DMS53 (cell line): ENCODE measurements at places on chromosomes 11 and 22.
A peak's percentile ranks its signal among the peaks of the same experiment; 100 is the strongest.

GRCh38 chr22:44247346-44247745 is 65.4 kb downstream of the SHISAL1 start:
- peak; percentile 8 for DNase-seq

DNA sequence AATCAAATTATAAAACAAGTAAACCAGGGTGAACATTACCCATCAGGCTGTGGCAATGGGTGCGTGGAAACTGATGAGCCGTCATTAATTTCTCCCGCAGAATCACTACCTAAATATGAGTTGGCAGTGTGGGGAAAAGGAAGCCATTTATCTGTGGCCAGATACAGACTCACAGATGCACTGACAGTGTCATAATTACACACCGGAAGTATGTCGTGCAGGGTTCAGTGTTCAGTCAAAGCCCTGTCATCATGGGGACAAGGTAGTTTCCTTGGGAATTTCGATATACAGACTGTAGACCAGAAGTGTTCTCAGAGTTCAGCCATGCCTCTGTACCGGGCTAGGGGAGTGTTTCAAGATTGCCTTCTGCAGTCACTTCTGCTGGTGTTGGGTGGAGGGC is 119.2 kb upstream of the SEZ6L start:
- DNase-seq, result no peak

GRCh38 chr22:33456511-33456910 is 398.3 kb upstream of the SYN3 start:
- no peak for DNase-seq

GRCh38 chr11:32023370-32024305 is 67.2 kb upstream of the RCN1 start:
- no peak for DNase-seq

GRCh38 chr11:128579798-128580504 is 7.4 kb downstream of the ETS1 start:
- peak; percentile 68 for DNase-seq

DNA sequence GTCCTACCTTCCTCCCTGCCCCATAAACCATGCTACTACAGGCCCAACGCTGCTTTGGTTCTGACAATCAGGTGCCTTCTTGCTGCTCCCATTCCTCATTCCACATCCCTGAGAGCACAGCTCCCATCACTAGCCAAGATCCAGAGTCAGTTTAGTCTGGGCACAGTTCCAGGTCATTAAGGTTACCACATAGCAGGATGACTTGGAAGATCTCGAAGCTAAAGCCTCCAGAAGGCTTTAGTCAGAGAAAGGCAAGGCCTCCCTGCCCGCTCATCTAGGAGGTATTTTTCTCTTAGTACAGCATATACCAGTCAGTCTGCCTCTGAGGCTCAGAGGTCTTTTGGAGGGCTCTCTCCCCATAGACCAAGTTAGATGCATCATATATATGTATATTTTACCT is 30.3 kb downstream of the TRIM66 start:
- DNase-seq, result no peak

DNA sequence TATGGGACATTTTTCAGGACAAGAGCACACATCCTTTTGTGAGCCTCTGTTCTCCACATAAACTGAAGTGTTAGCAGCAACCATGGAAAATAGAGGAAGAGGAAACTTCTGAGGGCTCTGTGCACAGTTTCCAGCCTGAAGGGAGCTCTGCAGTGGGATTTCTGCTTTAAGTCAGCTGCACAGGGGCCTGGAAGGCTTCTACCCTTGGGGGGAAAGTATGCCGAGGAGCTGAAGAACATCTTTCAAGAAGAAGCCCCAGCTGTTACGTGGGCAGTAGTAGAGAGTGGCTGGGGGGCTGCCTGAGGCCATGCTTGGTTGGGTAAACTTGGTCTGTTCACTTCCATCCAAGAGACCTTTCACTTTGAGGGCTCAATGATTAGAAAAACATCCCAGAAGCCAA is 82.7 kb upstream of the EED start:
- no peak for DNase-seq

GRCh38 chr11:14330881-14331280 is 28.1 kb downstream of the RRAS2 start:
- DNase-seq, result no peak

DNA sequence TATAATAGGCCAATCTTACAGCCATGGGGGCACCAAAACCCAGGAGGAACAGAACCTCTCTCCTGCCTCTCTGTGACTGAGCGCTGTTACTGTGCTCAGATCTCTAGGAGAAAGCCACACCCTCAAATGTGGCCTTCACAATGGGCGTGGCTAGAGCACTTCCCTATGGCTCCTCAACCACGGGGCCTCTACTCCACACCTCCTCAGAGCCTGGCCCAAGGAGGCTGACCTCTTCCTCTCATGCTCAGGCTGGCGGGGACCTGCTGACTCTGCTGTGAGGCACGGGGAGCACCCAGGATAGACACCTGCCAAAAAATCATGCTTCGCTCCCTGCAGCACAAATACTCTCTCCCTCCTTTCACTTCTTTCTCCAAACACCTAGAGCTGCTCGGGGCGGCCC is 41.0 kb downstream of the C11orf58 start:
- no peak for DNase-seq

DNA sequence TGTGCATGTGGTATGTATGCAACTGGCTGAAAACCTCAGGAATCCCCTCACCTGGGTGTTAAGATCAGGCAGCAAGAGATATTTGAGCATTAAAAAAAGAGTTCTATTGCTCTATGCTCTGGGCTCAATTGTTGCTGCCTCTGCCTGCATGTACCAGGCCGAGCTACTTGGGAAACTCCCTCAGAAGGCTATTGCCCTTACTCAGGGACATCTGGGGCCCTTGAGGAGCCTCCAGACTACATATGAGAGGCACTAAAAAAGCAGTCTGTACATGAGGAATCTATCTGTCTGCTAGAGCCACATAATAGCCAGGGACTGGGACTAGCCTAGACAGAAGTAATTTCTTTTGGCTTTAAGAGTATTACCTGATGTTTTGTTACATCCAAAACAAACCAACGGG is 120.1 kb downstream of the SWAP70 start:
- no peak for DNase-seq

GRCh38 chr22:31244046-31244942 is 32.2 kb downstream of the LIMK2 start:
- DNase-seq, result peak; percentile 7

DNA sequence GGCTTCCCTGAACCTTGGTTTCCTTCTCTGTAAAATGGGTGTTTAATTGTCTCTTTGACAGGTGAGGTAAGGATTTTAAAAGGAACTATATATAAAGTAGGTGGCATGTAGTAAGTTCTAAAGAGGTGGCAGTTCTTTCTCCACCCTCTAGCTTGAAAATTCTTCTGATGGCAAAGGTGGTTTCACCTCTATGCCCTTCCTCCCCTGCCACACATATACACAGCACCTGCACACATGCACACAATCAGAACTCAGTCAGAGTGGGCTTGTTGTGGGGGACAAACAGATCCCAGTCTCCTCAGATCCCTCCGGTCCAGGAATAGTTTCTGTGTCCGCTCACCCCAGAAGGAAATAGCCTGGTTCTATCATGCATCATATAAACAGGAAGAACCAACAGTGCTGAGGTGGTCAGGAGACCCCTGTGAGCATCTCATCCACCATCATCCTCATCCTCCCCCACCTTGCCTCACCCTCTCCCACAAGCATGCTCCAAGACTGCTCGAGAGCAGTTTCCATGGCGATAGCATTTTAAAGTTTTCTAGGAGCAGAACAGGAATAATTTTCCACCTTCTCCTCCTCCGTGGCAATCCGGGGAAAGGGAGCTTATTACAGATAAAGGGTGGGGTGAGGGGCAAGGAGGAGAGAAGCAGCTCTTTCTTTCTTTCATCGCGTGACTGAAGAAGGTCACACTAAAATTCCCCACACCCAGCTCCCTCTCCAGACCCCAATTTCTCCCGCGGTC is 123.6 kb downstream of the CHST1 start:
- no peak for DNase-seq

GRCh38 chr11:30478923-30479322 is 107.2 kb downstream of the MPPED2 start:
- no peak for DNase-seq

GRCh38 chr22:35677460-35678187 is 29.4 kb downstream of the APOL6 start:
- no peak for DNase-seq

DNA sequence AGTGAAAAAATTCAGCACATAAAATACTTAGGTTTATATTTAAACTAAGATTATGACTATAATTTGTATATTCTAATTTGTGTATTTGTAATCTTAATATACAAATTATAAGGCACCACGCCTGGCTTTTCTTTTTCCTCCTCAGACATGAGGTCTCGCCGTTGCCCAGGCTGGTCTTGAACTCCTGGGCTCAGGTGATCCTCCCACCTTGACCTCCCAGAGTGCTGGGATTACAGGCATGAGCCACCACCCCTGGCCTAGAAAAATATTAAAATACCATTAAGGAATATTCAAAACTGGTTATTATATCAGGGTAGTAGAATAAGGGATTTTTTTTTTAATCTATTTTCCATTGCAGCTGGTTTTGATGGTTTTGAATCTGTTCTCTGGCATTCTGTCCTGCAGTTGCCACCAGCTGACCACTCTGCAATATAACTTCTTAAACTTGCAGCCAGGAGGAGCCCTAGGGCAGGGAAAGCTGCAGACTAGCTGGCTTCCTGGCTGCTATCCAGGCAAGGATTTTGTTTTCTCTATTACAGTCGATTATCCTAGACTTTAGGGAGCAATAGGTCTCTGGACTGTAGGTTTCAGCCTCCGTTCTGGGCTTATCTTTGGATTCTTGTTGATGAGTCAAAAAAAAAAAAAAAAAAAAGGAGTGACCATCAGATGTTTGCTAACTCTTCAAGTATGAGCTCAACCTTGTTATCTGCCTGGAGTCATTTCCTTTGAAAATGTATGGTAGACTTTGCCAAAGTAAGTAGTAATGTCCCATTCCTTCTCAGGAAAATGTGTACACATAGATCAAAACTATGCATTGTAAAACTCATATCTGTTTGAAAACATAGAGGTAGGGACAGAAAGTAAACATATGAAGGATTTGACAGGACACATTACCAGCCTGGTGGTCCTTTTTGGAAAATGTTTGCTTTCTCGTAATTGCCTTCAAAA is 13.2 kb downstream of the POLA2 start:
- DNase-seq, result peak; percentile 86

- peak; percentile 54 for DNase-seq
These were observed 471 bp downstream of the ARVCF start for GRCh38 chr22:20015971-20016733.

DNA sequence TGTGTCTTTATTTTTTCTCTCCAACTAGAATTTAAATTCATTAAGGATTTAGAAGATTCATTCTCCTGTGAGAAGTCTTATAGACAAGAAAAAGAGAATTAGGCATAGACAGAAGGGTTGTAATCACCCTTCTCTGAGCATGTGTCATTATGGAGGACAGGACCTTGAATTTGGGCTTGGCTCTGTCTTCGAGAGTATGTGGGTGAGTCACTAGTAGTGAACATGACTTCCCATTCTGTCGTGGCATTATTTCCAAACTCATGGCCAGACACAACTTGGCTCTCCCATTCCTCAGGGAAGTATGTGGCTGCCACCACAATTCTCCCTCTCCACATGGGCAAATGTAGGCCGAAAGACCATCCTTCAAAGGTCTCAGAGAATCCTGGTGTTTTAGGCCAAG is 14.3 kb upstream of the ANKK1 start:
- DNase-seq, result no peak

DNA sequence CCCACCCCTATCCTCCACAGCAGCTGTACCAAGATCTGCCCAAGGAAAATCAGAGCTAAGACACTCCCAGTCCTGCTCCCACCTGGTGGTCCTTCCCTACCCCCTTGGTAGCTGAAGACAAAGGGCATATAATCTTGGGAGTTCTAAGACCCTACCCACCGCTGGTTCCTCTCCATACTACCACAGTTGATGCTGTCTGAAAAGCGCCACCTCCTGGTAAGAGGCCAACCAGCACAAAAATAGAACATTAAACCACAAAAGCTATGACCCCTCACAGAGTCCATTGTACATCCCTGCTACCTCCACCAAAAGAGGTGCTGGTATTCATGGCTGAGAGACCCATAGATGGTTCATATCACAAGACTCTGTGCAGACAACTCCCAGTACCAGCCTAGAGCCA is 161.5 kb upstream of the ARHGAP42 start:
- DNase-seq, result peak; percentile 65

DNA sequence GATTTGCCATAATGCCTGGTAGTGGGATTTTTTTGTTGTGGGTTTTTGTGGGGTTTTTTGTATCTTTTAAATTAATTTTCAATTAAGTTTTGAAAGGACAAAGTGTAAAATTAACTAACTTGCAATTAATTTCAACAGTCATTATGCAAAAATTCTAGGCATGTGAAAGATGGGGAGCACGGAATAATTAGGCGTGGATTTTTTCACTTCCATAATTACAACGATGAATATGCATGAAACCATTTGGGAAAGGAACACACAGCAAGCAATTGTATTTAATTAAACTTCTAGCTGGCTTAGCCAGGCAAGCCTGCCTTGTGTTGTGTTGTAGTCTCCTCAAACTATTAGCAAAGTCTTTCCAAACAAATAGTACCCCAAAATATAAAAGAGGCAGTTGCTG is 87.8 kb downstream of the COMMD9 start:
- DNase-seq, result no peak

- DNase-seq, result no peak
These were observed 40.6 kb downstream of the TENM4 start for GRCh38 chr11:79400206-79400605.

- no peak for DNase-seq
These were observed 81.5 kb downstream of the MPPED1 start for GRCh38 chr22:43493297-43493696.

DNA sequence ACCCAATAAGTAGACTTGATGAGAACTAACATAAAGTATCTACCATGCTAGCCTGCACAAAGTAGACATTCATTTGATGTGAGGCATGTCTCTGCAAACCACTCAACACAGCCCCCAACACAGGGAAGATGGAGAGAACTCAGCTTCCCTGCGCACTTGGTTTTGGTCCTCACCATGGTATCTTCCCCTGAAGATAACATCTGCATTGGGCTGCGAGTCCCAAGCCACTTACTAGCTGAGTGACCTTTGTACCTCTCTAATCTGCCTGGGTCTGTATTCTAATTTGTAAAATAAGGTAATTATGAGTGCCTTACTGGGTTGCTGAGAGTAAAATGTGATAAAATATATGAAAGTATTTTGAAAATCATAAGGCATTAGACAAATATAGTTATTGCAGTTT is 30.7 kb downstream of the PPFIA1 start:
- DNase-seq, result no peak

DNA sequence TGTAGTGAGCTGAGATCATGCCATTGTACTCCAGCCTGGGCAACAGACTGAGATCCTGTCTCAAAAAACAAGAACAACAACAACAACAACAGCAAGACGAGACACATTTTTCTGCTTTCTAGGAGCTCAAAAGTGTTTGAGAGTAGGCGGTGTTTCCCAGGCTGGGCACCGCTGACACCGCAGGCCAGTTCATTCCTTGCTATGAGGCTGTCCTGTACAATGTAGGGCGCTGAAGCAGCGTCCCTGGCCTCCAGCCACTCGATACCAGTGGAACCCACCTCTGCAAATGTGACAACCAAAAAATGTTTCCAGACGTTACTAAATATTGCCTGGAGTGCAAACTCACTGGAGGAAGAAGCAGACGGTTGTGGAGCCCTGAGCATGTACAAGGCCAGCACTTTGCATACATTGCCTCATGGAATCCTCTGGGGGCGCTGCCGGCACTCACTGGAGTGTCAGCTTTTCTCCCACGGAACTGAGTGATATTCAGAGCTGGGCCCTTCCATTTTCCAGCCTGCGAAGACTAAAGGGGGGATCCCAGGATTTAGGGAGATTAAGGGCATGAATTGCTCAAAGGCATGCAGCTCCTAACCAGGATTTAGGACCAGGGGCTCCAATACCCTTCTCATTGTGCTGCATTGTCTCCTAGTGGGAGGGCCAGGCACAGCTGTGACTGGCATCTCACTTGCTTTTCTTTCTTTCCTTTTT is 5.8 kb upstream of the MIEF1 start:
- DNase-seq, result peak; percentile 87
